ENCODE measurements at places on chromosomes 7 and 10.

DNA sequence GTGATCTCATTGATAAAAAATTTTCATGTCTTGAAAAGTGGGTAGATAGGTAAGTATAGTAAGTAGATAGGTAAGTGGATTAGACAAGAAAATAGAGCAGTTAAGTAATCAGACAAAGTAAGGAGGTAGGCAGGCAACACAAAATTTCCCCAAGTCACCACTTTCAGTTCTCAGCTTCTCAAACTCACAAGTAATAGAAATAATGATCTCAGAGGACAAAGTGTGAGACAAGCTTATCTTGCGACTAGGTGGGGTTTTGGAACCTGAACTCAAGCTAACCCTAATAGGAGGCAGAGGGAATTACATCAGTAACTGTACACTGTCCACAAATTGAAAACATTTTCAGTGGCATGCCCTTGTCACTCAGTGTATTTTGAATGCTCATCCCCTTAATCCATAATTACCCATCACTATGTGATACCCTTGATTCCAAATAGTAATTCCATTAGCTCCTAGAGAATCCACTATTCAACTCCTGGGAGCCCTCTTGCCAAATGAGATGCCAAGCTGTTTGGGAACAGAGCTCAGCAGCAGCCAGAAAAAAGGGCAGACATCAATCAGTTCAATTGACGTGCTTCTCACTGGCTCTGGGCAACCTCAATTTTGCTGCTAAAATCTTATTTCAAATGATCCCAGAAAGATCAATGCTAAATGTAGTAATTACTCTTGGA lies 703.2 kb downstream of the XPNPEP1 start:
- no peak for DNase-seq

DNA sequence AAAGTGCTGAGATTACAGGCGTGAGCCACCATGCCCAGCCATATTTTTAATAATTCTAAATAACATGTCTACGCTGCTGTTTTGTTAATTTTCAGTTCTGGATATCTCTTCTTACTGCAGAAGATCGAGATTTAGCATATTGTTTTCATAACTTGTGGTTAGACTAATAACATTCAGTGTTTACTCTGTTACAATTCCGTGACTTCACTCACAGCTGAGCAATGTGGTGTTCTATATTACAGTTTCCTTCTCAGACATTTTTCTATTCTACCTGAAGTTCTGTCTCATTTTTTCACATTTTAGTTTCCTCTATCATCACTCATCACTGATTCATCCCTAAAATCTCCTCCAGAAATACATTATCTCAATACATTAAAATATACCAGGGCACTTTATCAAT lies 10.9 kb downstream of the RNF32 start:
- no peak for DNase-seq

- DNase-seq: no peak
Measured at GRCh38 chr7:78542981-78543380, 744.4 kb downstream of the PHTF2 start.

- DNase-seq: no peak
Measured at GRCh38 chr10:9613338-9614075, 1404.2 kb upstream of the CELF2 start.
